T-cell (primary cell): ENCODE measurements at places on chromosomes 2 and 18.

DNA sequence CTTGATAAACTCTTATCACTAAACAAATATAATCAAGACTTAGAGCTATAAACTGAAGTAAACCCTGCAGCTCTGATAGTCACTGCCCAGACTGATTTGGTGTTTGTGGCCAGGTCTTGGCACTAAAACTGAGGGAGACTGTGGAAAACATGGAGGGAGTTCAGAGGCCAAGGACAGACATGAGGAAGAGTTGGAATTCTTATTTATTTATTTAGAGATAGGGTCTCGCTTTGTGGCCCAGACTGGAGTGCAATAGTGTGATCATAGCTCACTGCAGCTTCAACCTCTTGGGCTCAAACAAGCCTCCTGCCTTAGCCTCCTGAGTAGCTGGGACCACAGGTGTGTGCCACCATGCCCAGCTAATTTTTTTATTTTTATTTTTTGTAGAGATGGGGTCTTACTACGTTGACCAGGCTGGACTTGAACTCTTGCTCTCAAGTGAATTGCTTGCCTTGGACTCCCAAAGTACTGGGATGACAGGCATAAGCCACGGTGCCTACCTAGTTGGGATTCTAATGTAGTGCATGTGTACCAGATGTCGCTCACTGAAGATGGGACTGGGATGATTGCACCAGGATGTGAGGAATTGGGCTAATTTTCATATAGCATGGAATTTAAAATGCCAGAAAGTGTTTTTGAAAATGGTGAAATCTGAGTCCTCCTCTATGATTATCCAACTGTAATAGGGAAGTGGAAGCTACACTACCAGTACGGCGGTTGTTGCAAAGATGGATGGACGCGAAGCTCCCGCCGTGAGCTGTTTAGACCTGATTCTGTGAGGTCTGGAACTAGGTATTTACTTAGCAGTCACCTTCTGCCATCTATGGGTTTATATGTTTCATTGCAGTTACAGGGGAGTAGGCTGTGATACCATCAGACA lies 52.7 kb upstream of the CTLA4 start:
- DNase-seq = peak; percentile 30

- DNase-seq = no peak
These were observed 5.9 kb downstream of the GEN1 start for GRCh38 chr2:17759805-17760204.

DNA sequence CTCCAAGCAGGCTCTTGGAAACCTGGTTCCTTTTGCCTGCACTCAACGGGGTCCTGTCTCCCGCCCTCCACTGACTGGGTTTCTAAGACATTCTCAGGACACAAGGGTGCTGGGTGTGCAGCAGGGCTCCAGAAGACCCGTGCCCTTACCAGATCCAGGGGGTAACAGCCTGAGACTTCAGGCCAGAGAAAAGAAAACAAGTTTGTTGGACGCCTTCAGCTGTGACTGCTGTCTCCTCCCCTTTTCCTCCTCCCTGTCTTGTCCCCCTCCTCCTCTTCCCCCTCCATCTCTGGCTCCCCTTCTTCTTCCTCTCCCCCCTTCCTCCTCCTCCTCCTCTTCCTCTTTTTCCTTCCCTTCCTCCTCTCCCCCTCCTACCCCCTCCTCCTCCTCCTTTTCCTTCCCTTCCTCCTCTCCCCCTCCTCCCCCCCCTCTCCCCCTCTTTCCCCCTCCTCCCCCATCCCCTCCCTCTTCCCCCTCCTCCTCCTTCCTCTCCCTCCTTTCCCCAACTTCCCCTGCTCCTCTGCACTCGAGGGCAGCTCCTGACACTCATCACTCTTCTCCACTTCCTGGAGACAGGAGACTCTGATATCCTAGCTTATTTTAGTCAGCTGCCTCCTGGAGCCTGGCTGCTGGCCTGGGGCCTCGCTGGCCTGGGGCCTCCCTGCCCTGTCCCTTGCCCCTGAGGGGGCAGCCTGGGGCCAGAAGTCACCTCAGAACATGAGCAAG lies 12.4 kb downstream of the ADRA2B start:
- no peak for DNase-seq

DNA sequence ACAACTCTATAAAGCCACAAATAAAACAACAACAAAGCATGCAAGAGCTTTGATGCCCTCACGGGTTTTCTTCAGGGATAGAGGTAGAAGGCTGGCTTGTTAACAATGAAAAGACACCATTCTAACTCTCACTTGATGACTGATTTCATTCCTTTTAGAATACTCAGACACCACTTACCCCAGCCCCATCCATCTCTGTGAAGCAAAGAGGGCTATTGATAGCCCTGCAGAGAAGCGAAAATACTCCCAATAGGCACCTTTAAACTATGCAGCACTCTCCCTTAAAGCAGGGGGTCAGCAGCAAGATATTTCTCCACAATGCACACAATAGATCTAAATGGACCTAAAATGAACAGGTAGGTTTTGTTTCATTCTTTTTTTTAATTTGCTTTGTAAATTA lies 35.1 kb downstream of the ZNF385B start:
- DNase-seq = no peak

- DNase-seq = no peak
These were observed 51.5 kb downstream of the TWIST2 start for GRCh38 chr2:238899386-238899785.

- DNase-seq = no peak
These were observed 105.1 kb downstream of the NUP35 start for GRCh38 chr2:183229386-183229785.
